NCI-H748 treated with DMSO at 0.1 percent for 48 hours (cell line): ENCODE measurements at places on chromosomes 11 and 22.

DNA sequence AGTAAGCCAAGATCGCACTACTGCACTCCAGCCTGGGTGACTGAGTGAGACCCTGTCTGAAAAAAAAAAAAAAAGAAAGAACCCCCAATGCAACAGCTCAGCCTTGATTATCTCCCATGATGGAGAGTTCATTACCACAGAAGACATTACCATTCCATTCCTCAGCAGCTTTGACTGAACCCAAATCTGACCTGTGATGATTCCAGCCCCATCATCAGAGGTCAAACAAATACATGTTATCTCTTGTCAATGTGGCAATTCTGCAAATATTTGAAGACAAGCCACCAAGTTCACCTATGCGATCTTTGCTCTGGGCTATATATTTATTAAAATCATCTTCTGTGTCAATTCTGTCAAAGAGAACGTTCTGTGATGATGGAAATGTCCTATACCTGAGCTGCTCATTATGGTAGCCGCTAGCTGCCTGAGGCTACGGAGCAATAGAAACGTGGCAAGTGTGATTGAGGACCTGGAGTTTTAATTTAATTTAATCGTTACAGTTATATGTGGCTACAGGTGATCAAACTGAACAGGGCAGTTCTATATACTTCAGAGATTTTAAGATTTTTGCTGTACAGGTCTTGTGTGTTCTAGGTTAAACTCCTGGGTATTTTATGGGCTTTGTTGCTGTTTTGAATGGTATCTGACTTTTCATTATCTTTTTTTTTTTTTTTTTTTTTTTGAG, 7.9 kb downstream of the SEC14L4 start:
- DNase-seq, result no peak

- DNase-seq, result no peak
Observed at GRCh38 chr22:20590477-20591294, 83.3 kb downstream of the MED15 start.

GRCh38 chr11:72685560-72686480, 11.6 kb upstream of the PDE2A start:
- no peak for DNase-seq

GRCh38 chr22:23385678-23386631, 194.1 kb downstream of the IGLL1 start:
- DNase-seq, result peak; percentile 25

DNA sequence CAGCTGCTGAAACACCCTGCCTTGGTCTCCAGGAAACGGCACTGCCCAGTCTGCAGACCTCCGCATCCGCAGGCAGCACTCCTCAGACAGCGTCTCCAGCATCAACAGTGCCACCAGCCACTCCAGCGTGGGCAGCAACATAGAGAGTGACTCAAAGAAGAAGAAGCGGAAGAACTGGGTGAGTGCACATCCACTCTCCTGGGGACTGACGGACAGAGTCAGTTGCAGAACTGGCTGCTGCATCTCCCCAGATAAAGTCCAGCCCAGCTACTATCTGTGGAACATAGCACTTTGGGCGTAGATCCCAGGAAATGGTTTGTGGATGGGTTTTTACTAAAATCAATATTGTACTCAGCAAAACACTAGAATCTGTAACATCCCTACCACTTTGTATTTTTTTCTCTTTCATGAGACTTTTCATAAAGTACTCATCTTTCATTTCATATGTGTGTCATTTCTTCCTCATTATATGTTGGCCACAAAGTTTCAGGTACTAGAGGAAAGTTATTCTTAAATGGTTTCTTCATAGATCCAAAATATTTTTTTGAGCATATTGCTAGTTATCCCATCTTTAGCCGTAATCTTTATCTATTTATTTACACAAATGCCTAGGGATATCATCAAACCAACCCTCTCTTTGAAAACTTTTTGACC, 80.1 kb downstream of the DBX1 start:
- no peak for DNase-seq

DNA sequence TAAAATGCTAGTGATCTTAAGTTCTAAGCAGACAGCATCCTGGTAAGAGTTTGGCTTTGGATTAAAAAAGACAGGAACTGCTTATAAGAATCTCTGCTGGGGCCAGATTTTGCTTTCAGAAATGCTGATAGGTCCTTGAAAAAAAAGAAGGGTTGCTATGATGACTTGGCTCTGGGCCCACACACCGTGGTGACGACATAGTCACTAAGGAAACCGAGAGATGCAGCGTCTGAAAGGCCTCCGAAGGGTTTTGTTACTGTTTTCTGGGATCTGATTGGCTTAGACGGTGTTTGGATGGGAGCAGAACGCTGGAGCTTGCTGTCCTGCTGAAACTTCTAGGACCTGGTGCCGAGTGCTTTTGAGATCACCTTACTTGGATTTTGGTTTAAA, 8.4 kb downstream of the FAM118A start:
- DNase-seq, result peak; percentile 92

- no peak for DNase-seq
Observed at GRCh38 chr11:110294509-110294908, 1.9 kb downstream of the RDX start.

GRCh38 chr11:95229993-95230809, 801 bp downstream of the SESN3 start:
- DNase-seq, result no peak

DNA sequence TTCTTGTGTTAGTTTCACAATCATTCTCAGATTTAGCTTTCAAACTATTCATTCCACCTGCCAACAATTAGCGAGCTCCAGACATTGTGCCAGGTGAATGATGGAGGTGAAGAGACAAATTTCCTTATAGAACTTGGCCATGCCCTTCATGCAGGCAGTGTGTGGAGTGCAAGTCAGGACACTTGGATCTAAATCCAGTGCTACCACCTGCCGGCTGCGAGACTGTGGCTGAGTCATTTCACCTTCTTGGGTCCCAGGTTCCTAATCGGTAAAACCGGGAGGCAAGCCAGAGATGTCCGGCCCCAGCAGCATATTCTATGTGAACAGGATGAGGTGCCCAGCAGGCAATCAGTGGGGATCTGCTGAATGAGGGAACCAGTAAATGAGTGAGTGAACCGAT, 18.6 kb upstream of the EHF start:
- no peak for DNase-seq

GRCh38 chr11:69339983-69340565, 46.1 kb downstream of the MYEOV start:
- DNase-seq, result no peak
